ENCODE measurements at places on chromosomes 5 and 9. TPM values are rescaled to one million over a fixed set of nuclear protein-coding genes. Genes with fewer than 3 reads are reported as not detected.

- no peaks in the 10 kb centered on the region for H3K36me3 ChIP-seq
- no peak for DNase-seq
- H3K4me1 ChIP-seq = no peaks in the 10 kb centered on the region
- no peak overlapping the region for H3K27ac ChIP-seq
- H3K4me3 ChIP-seq = no peak overlapping the region
Measured at GRCh38 chr5:79560771-79561524, 47.0 kb upstream of the HOMER1 start.

DNA sequence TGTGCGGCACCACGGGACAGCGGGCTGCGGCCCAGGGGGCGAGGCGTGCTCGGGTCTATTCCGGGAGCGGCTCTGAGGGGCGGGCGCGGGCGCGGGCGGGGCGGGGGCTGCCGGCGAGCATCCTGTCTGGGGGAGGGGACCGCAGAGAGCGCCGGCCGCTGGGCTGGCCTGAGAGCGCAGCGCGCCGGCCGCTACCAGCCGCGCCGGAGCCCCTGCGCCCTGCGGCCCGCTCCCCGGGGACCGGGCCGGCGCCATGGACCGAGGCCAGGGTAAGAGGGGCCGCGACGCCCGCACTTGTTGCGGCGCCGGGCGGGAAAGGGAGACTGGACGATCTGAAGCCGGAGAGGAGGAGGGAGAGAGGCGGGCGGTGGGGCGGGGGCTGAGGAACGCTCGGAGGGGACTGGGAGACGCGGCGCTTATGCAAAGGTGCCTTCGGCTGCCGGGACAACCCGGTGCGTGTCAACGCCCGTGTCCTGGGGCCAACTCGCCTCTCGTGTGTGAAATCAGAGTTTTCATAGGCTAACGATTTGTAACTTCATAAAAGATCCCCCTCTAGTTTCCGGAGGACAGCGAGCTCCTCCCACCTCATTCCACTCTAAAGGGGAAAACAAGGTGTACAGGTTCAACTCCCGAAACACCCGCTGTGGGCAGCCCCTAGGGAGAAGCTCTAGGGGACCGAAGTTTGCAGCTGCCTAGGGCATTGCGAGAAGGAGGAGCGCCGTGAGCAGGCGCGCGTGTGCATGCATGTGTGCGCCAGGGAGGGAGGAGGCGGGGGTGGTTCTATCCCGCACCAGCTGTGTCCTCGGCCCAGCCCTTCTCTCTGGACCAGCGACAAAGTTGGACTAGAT, at the start of gene AFAP1L1:
Gene AFAP1L1, plus strand, starts transcription at position 144 of the 848 bp plus-strand sequence. Its CDS starts 110 bp downstream, at position 254.
- no peak within 1 kb of the TSS for H3K27ac ChIP-seq
- H3K36me3 ChIP-seq = no peaks in the 10 kb centered on the region

The SLC6A19 gene
- 5.2 TPM for total RNA-seq

The PIP5K1B gene
- total RNA-seq = 10.2 TPM

The ASTN2 gene
- total RNA-seq = 8.4 TPM

Data from hepatocyte (in vitro differentiated cells).